ENCODE measurements at places on chromosomes 13 and 19. TPM values are rescaled to one million over a fixed set of nuclear protein-coding genes. Genes with fewer than 3 reads are reported as not detected.

Gene CEACAM3
- total RNA-seq: not detected

Gene PLK5
- not detected for total RNA-seq

- H3K27me3 ChIP-seq: peaks cover 16% of the 10 kb centered on the region
- H3K4me1 ChIP-seq: peaks cover 21% of the 10 kb centered on the region
- DNase-seq: no peak
- peak within 1 kb of the TSS; percentile 20 for H3K4me3 ChIP-seq
- no peak within 1 kb of the TSS for H3K27ac ChIP-seq
Measured at GRCh38 chr19:48752496-48753365, at the start of gene FUT1. Gene FUT1 (minus strand): TSS chr19:48752641. CDS start chr19:48751281, 1,360 bp downstream.

GRCh38 chr13:37342205-37342604, 236.7 kb upstream of the CSNK1A1L start:
- no peaks in the 10 kb centered on the region for H3K27me3 ChIP-seq
- no peak for DNase-seq
- H3K27ac ChIP-seq: no peak overlapping the region
- no peaks in the 10 kb centered on the region for H3K36me3 ChIP-seq
- no peak overlapping the region for H3K4me3 ChIP-seq

DNA sequence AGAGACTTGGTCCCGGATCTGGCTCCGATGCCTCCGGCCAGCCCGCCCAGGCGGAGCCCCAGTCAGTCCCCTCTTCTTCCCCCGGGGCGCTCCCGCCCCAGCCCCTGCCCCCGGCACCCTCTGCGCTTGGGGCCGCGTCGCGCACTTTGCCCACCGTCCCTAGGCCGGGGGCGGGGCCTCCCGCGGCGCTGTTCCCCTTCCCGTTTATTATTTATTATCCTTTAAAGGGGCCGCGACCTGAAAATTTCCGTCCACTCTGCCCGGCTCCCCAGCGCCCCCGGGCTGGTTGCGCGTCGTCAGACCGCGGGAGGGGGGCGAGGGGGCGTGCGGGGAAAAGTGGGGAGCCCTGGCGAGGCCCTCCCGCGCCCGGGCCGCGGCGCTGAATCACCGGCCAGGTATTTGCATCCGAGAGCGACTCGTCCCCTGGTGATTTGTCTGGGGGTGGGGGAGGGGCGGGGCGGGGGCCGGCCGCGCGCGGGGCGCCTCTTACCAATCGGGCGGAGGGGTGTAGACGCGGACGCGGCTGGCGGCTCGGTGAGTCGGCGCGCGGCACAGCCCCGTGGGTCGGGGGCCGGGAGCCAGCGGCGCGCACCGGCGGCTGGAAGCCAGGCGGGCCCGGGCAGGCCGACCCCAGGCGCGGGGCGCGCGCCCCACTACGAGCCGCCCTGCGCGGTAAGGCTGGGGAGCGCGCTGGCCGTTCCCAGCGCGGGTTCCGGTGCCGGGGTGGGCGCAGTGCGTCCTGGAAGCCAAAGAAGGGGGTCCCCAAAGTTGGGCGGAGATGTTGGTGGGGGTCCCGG, at the start of gene ARID3A:
Gene ARID3A, plus strand, starts transcription at position 510 of the 797 bp plus-strand sequence. CDS start 3,494 bp downstream, outside the sequence.
- H3K4me1 ChIP-seq: peaks cover 44% of the 10 kb centered on the region
- peaks cover 3% of the 10 kb centered on the region for H3K27me3 ChIP-seq
- DNase-seq: peak; percentile 85
- H3K4me3 ChIP-seq: peak within 1 kb of the TSS; percentile 97
- H3K36me3 ChIP-seq: no peaks in the 10 kb centered on the region

- no peaks in the 10 kb centered on the region for H3K36me3 ChIP-seq
- H3K27me3 ChIP-seq: no peaks in the 10 kb centered on the region
- DNase-seq: no peak
Measured at GRCh38 chr13:80436571-80437169, 95.7 kb upstream of the SPRY2 start.

Gene LILRB2
- 41.4 TPM for total RNA-seq

Gene DZIP1
- total RNA-seq: not detected

Gene PCP2
- total RNA-seq: 7.7 TPM

Measured in natural killer cell (primary cell).